NCI-H526 treated with DMSO at 0.1 percent for 48 hours (cell line): ENCODE measurements at places on chromosomes 7 and 10.

DNA sequence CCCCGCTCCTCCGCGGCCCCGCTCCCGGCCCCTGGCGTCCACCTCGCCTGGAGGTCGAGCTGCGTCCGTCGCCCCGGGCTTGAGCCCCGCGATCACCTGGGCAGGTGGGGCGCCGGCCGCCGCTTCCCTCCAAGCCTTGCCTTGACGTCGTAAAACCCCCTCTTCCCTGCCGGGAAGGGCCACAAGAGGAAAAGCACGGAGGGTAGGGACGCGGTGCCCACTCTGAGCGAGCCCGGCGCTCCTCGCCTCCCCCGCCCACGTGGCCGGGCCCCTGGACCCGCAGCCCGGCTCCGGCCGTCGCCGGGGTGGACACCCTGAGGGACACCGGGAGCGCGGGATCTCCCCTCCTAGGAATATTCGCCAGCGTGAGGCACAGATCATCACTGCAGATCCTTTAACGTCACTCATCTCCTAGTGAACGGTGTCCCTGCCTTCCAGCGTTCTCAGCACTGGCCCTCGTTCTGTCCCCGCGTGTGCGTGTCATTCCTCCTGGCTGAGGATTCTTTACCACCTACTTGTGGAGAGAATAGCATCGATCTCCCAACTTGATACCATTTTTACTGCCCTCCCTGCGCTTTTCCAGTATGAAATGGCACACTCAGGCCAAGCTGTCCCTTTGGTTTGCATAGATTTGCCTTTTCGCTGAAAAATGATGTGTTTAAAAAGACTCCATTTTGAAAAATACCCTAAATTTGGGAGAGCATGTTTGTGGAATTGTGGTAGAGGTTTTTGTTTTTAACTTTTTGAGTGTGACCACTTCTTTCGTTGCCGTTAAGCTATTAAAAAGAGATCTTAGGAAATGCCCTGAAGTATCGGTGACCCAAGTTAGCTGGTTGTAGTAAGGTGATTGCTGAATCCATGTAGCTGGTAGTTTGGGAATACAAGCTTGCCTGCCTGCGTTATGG is 649 bp downstream of the ACTR3B start:
- DNase-seq, result peak; percentile 36

DNA sequence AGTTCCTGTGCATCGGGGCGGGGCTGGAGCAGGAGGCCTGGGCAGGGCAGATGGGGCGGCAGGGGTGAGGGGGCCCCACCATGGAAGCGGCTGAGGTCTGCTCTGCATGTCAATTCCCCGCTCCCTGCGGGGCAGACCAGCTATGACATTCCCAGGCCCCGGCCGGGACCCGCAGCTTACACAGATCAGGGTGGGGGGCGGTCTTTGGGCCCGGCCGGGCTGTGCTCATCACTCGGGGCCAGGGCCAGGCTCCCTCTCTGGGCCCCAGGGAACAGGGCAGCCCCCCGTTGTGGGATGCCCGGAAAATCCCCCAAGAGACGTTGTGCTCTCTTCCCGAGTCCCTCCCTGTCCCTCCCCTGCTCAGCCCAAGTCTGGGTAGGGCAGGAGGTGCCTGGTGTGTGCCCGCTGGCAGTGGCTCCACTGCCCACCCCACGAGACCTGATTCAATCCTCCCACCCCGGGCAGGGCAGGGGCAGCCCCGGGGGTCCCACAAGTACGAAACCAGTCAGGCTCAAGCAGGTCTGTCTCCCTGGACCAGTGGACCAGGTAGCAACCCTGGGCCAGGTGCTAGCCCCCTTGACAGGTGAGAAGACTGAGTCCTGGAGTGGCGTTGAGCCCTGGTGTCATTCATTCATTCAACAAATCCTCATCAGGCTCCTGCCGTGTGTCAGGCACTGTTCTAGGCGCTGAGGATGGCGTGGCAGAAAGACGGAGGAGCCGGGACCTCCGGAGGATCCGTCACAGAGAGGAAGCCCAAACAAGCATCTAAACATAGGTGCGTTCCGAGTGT is 29.0 kb downstream of the MICALL2 start:
- DNase-seq, result no peak

- peak; percentile 70 for DNase-seq
These were observed 145.1 kb downstream of the SEMA3D start for GRCh38 chr7:85041605-85042216.

DNA sequence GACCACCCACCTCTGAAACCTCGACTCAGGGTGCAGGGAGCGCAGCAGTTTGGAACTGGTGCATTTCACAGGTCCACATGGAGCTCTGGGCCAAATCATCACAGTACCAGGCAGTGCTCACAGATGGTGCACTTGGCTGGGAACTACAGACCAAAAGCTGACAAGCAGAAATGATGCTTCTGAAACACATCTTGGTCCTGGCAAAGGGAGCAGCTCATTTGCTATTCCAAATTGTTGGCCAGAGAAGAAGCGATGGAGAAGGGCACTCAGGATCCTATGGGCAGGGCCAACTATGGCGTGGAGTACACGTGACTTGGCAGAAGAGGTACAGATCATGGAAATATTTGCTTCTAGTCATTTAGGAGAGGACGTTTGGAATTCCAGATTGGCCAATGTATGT is 383.9 kb downstream of the CALN1 start:
- no peak for DNase-seq
